ENCODE measurements at places on chromosomes 16 and 17. TPM values are rescaled to one million over a fixed set of nuclear protein-coding genes. Genes with fewer than 3 reads are reported as not detected.

The GPRC5B gene
- 0.38 TPM for total RNA-seq

The PRKCB gene
- total RNA-seq: not detected

The SOST gene
- not detected for total RNA-seq

The NPIPB6 gene
- total RNA-seq: 0.52 TPM

The KRTAP9-2 gene
- not detected for total RNA-seq

The PLD2 gene
- 21.8 TPM for total RNA-seq

The SRCIN1 gene
- 0.18 TPM for total RNA-seq

DNA sequence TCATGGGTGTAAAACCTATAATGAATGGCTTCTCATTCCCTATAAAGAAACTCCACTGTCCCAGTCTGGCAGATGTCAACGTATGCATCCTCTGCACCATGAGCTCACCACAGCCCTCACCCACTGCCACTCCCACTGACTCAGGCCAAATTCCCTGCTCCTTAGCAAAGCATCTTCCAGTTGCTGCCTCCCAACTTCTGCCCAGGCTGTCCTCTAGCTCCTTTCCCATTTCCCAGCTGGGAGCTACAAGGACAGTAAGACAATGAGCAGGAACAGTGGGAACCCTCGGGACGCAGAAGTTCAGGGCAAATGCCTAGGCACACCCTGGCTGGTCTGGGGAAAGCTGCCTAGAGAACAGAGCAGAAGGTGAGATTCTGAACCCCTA lies 9.1 kb upstream of the THAP11 start:
- DNase-seq: peak; percentile 85

- DNase-seq: no peak
Measured at GRCh38 chr17:32100971-32101631, 41.2 kb upstream of the RHOT1 start.

GRCh38 chr17:27544350-27545131 lies 86.4 kb upstream of the LGALS9 start:
- no peak for DNase-seq

DNA sequence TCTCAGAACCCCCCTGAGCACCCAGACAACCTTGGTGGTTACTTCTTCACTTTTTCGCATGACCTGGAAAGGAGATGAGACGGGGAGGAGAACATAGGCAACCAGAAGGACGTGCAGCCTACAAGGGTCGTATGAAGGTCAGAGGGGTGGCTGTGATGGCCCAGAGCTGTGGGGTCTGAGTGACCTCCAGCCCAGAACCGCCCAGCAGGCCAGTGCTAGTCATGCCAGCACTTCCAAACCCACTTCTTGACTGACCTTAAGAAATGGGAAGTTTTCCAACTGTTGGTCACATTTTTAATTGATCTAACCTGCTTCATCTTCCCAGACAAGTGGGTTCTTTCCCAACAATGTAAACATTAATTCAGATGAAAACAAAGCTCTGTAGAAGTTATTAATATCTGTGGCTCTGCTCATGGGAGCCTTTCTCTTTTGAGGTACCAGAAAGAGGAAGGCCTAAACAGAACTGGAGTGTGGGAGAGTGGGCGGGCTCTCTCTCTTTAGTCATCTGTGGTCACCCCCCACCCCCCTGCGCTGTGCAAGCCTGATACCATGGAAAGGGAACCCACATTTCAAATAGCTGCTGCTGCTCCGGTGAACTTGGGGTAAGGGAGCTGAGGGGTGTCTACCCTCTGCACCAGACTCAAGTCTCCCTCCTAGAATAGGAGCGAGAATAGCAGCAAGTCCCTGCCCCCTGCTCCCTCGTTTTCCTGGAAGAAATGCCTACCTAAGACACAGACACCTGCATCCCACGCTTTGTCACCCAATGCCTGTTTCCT lies 101.6 kb downstream of the RAB11FIP4 start:
- DNase-seq: no peak

- peak; percentile 52 for DNase-seq
Measured at GRCh38 chr16:80620736-80621605, 80.2 kb downstream of the DYNLRB2 start.

DNA sequence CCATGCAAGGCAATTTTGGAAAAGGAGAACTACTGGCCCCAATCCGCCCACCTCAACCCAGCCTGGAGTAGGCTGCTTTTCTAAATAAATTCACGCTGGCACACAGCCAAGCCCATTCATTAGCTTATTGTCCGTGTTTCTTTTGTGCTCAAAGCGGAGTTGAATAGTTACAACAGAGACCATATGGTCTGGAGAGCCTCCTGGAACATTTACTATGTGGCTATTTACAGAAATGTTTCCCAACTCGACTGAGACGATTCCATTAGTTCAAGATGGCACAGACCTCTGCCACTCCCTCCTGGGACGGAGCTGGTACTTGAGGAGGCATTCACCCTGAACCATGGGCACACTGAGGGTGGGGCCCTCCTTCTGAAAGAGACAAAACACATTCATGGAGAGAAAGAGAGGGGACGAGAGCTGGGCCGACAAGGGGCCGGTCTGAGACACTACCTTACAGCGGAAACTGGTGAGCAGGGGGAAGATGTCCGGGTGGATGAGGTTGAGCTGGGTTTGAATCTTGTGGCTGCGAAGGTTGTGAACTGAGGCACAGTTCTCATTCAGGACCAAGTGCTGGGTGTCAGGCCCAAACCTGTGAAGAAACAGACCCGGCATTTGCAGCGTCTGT lies 15.7 kb downstream of the ELAC2 start:
- no peak for DNase-seq

- DNase-seq: no peak
Measured at GRCh38 chr17:3157218-3157617, 29.9 kb upstream of the OR1G1 start.

DNA sequence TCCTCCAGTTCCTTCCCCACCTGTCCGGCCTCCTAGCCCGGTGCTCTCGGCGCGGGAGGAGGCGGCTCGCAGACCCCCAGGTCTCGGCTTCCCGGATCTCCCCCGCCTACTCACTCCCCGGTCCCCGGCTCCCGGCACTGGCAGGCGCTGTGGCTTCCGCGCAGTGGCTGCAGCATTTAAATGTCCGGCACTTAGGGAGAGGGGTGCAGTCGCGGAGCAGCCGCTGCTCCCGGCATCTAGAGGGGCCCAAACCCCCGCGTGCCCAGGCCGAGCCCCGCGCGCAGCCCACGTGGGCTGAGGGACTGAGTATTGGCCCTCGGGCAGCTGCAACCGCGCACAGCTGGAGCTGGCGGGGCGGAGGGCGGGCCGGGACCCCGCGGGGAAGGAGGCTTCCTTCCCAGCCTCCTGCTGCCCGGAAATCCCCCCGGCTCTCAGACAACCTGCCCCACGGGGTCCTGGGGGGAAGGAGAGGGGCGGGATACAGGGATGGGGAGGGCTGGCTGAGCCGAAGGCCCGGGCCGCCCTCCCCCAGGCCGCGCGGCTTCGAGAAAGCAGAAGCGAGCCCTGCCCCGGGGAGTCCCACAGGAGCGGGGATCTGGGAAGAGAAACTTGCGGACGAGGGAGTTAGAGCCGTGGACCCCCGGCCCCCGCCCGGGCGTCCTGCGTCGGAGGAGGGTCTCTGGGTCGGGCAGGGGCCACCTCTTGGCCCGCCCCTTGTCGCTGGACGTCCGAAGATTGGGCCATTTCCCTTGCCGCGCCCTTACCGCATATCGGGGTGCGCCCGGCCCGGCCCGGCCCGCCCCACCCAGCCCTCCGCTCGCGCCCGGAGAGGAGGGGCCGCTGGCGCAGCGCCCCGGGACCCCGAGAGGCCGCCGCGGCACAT lies at the start of gene MMP25:
MMP25 (plus strand) TSS at position 804 of the 883 bp plus-strand sequence. CDS start 357 bp downstream, outside the sequence.
- no peak for DNase-seq

DNA sequence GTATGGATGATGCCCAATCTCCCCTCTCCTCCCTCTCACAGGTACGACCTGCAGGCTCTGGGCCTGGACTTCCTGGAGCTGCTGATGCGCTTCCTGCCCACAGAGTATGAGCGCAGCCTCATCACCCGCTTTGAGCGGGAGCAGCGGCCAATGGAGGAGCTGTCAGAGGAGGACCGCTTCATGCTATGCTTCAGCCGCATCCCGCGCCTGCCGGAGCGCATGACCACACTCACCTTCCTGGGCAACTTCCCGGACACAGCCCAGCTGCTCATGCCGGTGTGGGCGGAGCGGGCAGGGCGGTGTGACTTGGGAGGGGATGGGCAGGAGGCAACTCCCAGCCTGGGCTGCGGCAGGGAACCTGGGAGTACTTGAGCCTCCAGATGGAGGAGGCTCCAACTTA lies 18.1 kb downstream of the SPATA32 start:
- DNase-seq: no peak

GRCh38 chr16:57389087-57389468 lies 15.5 kb upstream of the CCL17 start:
- DNase-seq: no peak

DNA sequence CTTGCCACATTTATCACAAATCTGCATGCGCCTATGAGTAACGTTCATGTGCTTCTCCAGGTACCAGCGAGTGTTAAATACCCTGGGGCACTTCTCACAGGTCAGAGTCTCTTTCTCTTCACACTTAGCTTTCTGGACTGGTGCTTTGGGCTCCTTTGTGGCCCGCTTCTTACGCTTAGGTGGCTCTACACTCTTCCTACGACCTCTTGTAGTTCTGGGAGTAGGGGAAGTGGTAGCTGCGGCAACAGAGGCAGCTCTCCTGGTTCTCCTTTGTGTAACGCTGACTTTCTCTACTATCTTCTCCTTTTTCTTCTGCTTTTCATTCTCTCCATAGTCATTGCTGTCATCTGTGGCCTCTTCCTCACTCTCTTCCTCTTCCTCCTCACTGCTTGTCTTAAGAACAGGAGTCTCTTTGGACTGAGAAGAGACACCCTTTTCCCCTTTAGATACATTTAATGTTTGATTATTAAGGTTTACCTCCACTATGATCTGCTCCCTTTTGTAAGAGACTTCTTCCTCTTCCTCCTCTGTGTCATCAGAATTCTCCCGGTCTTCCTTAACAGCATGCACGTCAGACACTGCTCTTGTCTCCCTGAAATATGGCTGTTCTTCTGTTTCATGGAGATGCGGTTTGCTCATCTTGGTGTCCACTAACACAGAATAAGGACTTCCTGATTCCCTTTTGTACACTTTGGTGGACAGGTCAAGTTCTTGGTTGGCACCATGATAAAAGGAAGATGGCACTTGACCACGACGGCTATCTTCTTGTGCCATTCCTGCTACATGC lies 45.0 kb downstream of the ZNF652 start:
- DNase-seq: no peak

- peak; percentile 18 for DNase-seq
Measured at GRCh38 chr17:76612977-76613851, 27.6 kb upstream of the ST6GALNAC2 start.

- no peak for DNase-seq
Measured at GRCh38 chr17:35870906-35871819, 2.5 kb upstream of the HEATR9 start.

GRCh38 chr16:49366669-49367068 lies 6.9 kb upstream of the C16orf78 start:
- no peak for DNase-seq

DNA sequence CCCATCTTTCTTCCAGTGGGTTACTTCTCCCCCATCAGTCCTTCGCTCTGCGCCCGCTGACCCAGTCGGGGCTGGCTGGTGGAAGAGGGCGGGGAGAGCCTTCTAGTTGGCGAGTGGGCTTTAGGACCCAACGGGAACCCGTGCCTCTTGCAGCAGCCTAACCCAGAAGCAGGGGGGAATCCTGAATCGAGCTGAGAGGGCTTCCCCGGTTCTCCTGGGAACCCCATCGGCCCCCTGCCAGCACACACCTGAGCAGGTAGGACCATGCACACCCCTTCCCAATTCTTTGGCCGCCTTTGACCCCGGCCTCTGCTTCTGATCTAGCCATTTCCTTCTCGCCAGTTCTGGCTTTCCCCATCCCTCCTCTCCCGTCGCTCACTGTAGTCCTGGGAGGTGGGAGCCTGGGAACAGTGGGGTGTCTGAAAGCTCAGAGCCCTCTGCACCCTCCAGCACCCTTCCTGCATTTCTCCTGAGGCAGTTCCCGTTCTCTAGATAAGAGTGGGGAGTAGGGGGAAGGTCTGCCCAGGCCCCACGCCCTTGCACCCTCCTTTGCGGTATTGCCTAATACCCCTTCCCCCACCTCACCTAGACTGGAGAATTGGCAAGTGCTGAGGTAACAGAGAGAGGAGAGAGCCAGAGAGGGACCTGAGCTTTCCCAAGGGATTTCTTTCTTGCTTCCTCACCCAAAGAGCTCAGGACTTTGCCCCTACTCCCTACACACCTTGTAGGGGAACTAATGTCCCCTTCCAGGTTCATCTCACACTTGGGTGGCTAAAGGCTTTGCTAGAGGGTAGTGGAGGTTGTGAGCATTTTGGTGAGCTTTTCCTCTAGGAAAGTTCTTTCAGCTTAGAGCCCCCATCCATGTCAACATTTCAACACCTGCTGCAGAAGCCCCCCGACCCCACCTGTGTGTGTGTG lies at the start of gene RARA:
RARA (plus strand) TSS at position 150 of the 918 bp plus-strand sequence. CDS start 22,039 bp downstream, outside the sequence.
- no peak for DNase-seq

DNA sequence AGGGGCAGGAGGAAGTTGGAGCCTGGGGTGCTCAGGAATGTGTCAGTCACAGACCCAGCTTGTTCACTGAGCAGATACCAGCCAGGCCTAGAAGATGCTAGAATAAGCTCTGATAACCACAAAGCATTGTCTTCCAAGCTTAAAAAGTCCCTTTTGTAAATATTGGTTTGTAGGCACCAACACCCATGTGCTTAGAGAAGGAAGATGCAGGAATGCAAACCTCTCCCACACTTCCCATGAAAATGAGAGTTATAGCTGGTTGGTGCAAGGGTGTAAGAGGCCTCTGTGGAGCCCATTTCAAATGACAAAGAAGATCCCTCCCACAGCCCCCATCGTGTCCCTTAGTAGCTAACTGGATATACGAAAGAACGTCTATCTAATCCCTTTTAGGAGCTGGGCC lies 210.3 kb downstream of the C16orf78 start:
- no peak for DNase-seq

GRCh38 chr17:76816590-76817135 lies 51.5 kb upstream of the MGAT5B start:
- DNase-seq: peak; percentile 36

GRCh38 chr17:3400055-3400454 lies 1.8 kb upstream of the OR1E1 start:
- DNase-seq: no peak

GRCh38 chr16:75754141-75754540 lies 27.9 kb upstream of the CPHXL start:
- peak; percentile 23 for DNase-seq

DNA sequence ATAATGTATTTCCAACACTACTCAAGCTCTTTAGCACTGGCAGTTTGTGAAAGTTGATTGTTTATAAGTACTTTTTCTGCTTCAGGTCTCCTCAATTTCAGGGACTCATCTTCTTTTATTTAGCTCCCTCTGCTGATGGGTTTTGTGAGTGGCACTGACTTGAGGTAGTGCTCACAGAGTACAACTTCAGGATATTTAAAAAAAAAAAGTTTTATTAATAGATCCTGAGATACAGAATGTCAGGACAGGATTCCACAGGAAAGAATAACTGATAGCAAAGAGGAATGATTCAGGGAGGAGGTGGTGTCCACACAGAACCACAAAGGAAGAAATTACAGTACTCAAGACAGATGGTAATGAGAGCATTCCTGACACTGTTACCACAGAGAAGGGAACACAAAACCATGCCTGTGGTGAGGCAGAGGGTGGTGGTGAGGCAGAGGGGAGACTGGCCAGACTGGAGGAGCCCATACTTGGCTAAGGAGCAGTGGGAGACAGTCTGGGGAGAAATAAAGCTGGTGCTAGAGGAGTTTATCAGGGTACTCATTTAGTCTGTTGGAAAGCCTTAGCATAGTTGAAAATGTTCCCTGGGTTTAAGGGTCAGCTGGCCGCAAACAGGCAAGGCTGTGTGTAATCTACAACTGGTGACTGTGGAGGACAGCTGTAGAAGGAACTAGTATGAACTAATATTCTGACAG lies 63.7 kb downstream of the SPAG9 start:
- peak; percentile 94 for DNase-seq

- no peak for DNase-seq
Measured at GRCh38 chr16:4700997-4701743, 7.8 kb downstream of the NUDT16L1 start.
